Small intestine (tissue), 16 donors: ENCODE measurements at places on chromosomes 6 and 20. TPM values are rescaled to one million over a fixed set of nuclear protein-coding genes. Genes with fewer than 3 reads are reported as not detected.

DNA sequence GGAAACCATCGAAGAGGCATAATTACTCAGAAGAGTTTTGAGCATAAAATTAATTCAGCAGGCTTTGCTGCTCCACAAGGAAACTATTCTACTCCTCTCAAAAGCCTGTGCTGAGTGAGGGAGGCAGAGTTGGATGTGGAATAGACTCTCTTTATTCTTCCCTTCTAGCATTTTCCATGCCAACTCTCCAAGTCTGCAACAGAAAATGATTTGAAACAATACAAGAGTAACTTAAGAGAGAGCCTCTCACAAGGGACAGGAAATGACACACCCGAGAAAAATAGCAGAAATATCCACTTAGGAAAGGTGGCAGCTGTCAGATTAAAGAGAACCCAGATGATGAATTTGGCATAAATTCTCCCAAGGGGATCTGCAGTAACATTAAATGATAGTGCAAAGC, 26.3 kb upstream of the LAMP5 start:
- H3K36me3 ChIP-seq, result no peaks in the 10 kb centered on the region
- no peaks in the 10 kb centered on the region for H3K4me1 ChIP-seq
- no peak overlapping the region for H3K4me3 ChIP-seq
- no peaks in the 10 kb centered on the region for H3K27me3 ChIP-seq

GRCh38 chr6:45417436-45417835, 39.7 kb upstream of the SUPT3H start:
- H3K27me3 ChIP-seq, result peaks cover 3% of the 10 kb centered on the region
- no peaks in the 10 kb centered on the region for H3K36me3 ChIP-seq
- no peak overlapping the region for H3K27ac ChIP-seq
- no peak for DNase-seq
- H3K4me3 ChIP-seq, result no peak overlapping the region

GRCh38 chr6:135179920-135180541, 1.1 kb upstream of the MYB start:
- peaks cover 6% of the 10 kb centered on the region for H3K4me1 ChIP-seq
- no peaks in the 10 kb centered on the region for H3K36me3 ChIP-seq
- peaks cover 10% of the 10 kb centered on the region for H3K27me3 ChIP-seq

GRCh38 chr20:22617160-22617559, 32.8 kb upstream of the FOXA2 start:
- H3K4me3 ChIP-seq, result no peak overlapping the region
- no peaks in the 10 kb centered on the region for H3K36me3 ChIP-seq
- no peaks in the 10 kb centered on the region for H3K4me1 ChIP-seq
- DNase-seq, result no peak
- H3K27ac ChIP-seq, result no peak overlapping the region
- H3K27me3 ChIP-seq, result peaks cover 2% of the 10 kb centered on the region

DNA sequence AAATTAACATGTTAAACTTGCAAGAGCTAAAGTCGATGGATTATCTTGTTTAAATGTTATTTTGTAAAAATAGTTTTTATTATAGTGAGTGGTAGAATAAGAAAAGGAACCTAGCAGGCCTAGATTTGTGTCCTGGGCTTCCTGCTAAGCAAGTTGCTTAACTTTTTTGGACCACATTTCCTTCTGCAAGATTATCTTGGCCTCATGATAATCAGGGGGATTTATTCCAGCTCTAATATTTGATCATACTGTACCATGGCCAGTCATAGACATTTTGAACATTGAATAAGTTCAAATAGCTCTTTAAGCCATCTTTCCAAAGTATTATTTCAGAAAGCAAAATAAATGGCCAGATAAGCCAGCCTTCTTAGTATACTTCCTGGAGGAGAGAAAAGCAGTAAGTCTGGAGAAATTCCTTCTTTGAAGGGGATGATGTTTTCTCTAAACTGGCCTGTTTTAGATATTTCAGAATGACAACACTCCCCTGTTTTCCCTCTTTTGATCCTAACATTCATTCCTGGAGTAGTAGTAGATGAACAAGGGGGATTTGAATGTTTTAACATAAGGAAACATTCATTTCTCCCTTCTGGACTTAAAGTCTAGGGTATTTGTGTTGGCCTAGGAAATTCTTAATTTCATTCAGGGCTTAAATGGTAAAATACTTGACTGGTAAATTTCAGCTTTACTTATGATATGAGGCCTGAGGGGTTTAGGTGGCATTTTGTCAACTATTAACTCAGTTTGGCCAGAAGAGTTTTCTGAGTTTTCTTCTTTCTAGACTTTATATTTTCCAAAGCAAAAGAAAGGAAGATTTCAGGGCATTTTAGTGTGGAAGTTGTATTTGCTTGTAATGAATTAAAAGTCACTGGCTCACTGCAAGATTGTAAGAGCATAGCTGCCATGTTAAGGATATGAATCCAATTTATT, 108.8 kb upstream of the SCGN start:
- no peak overlapping the region for H3K4me3 ChIP-seq
- no peaks in the 10 kb centered on the region for H3K27me3 ChIP-seq
- H3K36me3 ChIP-seq, result peaks cover 8% of the 10 kb centered on the region
- H3K27ac ChIP-seq, result no peak overlapping the region
- no peak for DNase-seq

The HFE gene
- 0.67 TPM for polyA plus RNA-seq

GRCh38 chr6:25907475-25908014, 22.9 kb downstream of the SLC17A2 start:
- H3K36me3 ChIP-seq, result no peaks in the 10 kb centered on the region
- H3K4me3 ChIP-seq, result no peak overlapping the region
- H3K27ac ChIP-seq, result no peak overlapping the region
- H3K4me1 ChIP-seq, result no peaks in the 10 kb centered on the region

The PCMTD2 gene
- 19.9 TPM for polyA plus RNA-seq

The GJA10 gene
- polyA plus RNA-seq, result not detected

DNA sequence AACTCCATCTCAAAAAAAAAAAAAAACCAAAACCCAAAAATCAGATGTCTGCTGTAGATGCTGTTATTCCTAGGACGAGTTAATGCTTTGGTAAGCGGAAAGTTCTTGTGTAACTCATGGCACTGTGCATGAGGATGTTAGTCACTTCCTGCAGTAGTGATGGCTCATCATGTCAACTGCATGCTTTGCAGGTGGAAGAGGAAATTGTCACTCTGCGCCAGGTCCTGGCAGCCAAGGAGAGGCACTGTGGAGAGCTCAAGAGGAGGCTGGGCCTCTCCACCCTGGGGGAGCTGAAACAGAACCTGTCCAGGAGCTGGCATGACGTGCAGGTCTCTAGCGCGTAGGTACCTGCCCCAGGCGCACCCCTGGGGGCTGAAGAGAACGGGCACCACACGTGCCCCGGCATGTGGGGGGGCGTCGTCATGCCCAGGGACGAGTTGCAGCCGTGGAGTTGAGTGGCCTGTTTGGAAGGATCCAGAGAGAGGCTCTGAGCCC, 8.5 kb downstream of the TPD52L2 start:
- DNase-seq, result no peak
- H3K27me3 ChIP-seq, result no peaks in the 10 kb centered on the region
- H3K4me1 ChIP-seq, result no peaks in the 10 kb centered on the region
- no peak overlapping the region for H3K4me3 ChIP-seq

- H3K27me3 ChIP-seq, result no peaks in the 10 kb centered on the region
- peaks cover 10% of the 10 kb centered on the region for H3K4me1 ChIP-seq
- no peaks in the 10 kb centered on the region for H3K36me3 ChIP-seq
- no peak overlapping the region for H3K27ac ChIP-seq
These were observed 68.3 kb upstream of the TRAF3IP2 start for GRCh38 chr6:111673937-111674336.

The METTL24 gene
- not detected for polyA plus RNA-seq

The CST5 gene
- 0.16 TPM for polyA plus RNA-seq

The SAMD10 gene
- 7.3 TPM for polyA plus RNA-seq

- H3K4me1 ChIP-seq, result no peaks in the 10 kb centered on the region
- no peak overlapping the region for H3K27ac ChIP-seq
- no peaks in the 10 kb centered on the region for H3K27me3 ChIP-seq
- no peak overlapping the region for H3K4me3 ChIP-seq
- DNase-seq, result no peak
- H3K36me3 ChIP-seq, result no peaks in the 10 kb centered on the region
These were observed 197.0 kb upstream of the FKBP1C start for GRCh38 chr6:63014290-63014689.

The ZNFX1 gene
- 9.9 TPM for polyA plus RNA-seq

DNA sequence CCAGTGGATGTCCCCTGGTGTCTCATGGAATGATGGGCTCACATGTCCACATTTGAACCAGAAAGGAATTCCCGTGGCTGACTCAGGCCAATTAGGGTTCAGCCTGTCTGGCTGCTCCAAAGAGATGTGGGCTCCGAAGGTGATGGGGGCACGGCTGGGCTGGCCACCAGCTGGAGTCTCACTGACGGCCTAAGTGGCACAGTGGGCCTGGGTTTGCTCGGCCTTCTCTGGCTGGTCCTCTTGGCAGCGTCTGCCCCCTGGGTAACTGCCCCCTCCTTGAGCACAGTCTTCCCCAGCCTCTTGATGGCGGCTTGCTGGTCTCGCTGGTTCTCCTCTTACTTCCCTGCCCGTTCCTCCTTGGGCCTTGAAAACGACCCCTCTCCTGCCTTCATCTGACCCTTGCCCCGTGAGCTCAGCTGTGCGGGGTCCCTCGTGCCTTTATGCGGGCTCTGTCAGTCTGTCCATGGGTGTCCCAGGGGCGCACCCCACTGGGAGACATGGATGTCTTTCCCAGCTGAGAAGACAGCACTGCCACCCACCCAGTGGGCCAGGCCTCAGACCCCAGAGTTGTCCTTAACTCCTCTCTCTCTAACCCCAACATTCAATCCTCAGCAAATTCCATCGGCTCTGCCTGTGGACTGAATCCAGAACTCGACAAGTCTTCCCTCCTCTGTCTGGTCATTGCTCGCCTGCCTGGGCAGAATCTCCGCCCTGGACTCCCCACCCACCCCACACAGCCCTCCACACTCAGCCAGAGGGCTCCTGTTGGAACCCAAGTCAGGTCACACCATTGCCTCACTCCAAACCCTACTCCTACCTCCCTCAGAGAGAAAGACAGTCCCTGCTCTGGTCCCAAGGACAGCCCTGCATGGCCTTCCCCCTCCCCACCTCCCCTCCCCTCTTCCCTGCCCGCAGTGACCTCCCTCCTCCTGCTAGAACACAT, 78.7 kb downstream of the CEBPB start:
- H3K4me3 ChIP-seq, result no peak overlapping the region
- no peak for DNase-seq
- peaks cover 3% of the 10 kb centered on the region for H3K4me1 ChIP-seq
- H3K27ac ChIP-seq, result no peak overlapping the region
- H3K27me3 ChIP-seq, result no peaks in the 10 kb centered on the region
- H3K36me3 ChIP-seq, result no peaks in the 10 kb centered on the region

- DNase-seq, result peak; percentile 83
- no peaks in the 10 kb centered on the region for H3K27me3 ChIP-seq
- no peaks in the 10 kb centered on the region for H3K36me3 ChIP-seq
- no peak overlapping the region for H3K27ac ChIP-seq
These were observed 24.6 kb upstream of the GATA5 start for GRCh38 chr20:62500237-62500864.

DNA sequence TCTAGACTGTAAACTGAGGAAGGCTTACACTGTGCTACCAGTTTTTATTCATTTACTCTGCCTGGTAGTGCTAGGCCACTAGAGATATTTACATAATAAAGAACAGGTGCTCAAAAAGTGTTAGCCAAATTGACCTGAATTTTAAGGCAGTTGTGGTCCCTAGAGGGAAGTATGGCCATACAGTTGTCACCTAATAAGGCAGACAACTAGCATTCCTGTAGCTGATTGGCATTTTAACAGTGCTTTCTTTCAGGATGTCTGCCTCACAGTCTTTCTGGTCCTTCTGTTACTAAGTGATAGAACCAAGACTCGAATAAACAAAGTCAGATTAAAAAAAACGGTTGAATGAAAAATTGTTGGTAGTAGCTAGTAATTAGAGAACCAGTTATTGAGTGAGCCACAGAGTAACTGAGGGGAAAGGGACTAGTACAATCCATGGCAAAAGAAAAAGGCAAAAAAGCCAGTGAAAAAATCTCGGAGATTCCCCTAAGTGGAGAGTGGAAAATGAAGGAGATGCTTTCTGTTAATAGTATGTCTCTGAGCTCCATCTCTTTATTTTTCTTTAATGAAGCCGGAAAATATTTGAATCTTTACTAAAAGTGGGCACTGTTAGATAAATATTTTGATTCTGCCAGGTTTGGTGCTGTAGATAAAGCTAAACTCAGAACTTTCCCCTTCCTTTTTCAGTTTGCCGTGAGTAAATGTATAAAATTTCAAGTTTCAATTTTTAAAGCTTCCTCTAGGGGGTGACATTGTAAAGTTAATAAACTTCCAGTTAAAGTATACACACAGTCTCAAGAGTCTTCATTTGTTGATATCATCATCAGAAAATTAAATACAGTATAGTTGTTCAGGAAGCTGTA, 9.1 kb downstream of the VTA1 start:
- no peak overlapping the region for H3K27ac ChIP-seq
- DNase-seq, result peak; percentile 45
- peaks cover 4% of the 10 kb centered on the region for H3K4me1 ChIP-seq
- H3K4me3 ChIP-seq, result no peak overlapping the region

The EYA2 gene
- polyA plus RNA-seq, result 0.50 TPM

DNA sequence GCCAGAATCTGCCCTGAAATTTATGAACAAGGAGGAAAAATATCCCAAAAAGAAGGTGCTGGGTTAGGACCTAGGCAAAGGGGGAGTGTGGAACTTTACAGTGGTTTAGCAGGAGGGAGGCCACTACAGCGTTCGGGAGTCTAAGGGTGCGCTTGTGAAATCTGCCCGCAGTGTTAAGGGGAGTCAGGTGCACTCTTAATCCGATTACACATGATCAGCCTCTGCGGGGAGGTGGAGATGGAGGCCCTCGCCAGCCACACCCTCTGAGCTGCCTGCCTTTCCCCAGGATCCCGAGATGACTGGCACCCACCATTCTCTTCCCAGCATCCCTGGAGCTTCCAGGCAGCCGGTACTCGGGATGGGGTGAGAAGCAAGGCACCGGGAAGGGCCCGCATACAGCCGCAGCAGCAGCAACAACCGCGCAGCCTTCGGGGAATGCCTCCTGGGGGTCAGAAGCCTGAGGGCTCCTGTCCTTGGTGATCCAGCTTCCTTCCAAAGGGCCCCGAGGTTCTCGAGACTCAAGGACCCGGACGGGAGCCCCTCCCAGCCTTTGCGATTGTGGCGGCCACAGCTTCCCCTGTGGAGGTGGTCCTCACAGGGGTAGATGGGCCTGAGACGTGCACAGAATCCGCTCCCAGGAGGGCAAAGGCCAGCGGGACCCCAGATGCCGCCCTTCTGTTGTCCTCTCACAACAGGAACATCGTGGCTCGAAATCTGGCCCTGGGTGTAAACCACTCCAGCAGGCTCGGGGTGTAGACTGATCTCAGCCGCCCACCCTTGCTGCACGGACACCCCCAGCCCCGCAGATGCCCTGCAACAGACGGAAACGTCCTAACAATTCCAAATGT, 57.3 kb upstream of the CST7 start:
- no peaks in the 10 kb centered on the region for H3K4me1 ChIP-seq
- no peak overlapping the region for H3K27ac ChIP-seq
- no peak for DNase-seq
- H3K36me3 ChIP-seq, result no peaks in the 10 kb centered on the region
- no peak overlapping the region for H3K4me3 ChIP-seq

GRCh38 chr6:159430323-159430722, 261.1 kb downstream of the FNDC1 start:
- no peak overlapping the region for H3K27ac ChIP-seq
- no peaks in the 10 kb centered on the region for H3K4me1 ChIP-seq
- no peak for DNase-seq
- H3K27me3 ChIP-seq, result no peaks in the 10 kb centered on the region

The EFCAB8 gene
- polyA plus RNA-seq, result 0.22 TPM
